ENCODE measurements at places on chromosomes 5 and 9.

DNA sequence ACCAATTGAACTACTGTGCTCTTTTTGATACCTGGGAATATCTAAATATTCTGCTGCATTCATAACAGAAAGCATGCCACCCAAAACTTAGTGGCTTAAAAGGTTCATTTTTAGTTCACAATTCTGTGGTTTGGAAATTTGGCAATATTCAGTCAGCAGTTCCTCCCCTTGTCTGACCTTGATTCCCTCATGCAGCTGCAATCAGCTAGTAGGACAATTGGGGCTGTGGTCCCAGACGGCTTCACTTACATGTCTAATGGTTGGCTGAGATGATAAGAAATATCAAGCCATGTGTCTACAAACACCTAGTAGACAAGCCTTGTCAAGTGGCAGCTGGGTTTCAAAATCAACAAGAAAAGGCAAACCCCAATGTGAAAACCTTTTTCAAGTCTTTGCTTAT lies 51.3 kb downstream of the ANXA1 start:
- DNase-seq: no peak

DNA sequence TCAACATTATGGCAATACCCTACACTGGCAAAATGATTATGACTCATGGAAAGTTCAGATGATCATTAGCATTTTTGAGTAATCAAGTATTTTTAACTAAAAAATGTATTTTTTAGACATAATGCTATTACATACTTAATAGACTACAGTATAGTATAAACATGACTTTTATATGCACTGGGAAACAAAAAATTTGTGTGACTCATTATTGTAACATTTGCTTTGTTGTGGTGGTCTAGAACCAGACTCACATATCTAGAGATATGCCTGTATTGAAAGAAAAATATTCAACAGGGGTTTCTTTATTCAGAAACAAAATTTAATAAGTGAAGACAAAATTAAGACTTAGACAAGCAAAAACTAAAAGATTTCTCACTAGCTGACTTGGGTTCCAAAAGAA lies 385.3 kb upstream of the RIOK2 start:
- no peak for DNase-seq

- DNase-seq: no peak
Measured at GRCh38 chr9:125432715-125433385, 171.2 kb downstream of the GAPVD1 start.

DNA sequence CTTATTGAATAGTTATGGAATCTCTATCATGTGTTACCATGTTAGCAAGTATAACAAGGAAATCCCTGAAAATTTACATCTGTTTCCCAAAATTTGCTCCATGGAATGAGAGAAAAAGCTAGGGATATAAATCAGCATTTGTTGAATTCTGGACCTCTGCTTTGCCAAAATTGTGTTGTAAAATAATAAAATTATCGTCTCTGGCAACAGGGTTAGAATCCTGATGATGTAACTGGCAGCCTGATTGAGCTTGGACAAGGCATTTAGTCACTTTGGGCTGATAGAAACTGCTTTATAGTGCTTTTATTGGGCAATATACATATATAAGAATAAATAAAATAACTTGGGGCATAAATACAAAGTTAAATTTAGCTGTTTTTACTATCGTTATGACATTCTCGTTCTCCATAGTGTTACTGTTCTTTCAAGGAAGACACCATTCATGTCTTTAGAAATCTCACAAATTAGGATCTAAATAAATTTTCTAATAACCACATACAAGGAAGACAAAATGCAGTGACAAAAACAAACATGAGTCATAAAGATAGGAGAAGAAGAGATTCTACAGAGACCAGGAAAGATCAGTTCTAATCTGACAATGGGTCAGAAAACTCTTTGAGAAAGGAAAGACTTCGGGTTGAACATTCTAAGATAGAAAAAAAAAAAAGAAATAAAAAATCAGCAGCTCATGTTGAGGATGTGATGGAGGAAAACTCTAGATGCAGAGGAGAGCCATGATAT lies 145.0 kb upstream of the CDH10 start:
- DNase-seq: no peak

- no peak for DNase-seq
Measured at GRCh38 chr5:102099766-102100331, 196.2 kb downstream of the SLCO4C1 start.

- no peak for DNase-seq
Measured at GRCh38 chr9:29422438-29422837, 1849.2 kb upstream of the C9orf72 start.

DNA sequence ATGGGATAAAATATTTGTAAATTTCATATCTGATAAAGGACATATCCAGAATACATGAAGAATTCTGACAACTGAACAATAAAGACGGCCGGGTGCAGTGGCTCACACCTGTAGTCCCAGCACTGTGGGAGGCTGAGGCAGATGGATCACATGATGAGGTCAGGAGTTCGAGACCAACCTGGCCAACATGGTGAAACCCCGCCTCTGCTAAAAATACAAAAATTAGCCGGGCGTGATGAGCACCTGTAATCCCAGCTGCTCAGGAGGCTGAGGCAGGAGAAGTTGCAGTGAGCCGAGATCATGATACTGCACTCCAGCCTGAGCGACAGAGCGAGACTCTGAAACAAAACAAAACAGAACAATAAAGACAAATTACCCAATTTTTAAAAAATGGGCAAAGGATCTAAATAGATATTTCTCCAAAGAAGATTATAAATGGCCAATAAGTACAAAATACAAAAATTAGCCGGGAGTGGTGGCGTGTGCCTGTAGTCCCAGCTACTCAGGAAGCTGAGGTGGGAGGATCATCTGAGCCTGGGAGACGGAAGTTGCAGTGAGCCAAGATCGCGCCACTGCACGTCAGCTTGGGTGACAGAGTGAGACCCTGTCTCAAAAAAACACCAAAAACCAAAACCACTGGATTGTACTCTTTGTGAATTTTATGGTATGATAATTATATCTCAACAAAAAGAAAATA lies 9.6 kb upstream of the NSD1 start:
- DNase-seq: no peak
